Effector CD4-positive, alpha-beta T cell (primary cell): ENCODE measurements at places on chromosomes 16 and 17.

DNA sequence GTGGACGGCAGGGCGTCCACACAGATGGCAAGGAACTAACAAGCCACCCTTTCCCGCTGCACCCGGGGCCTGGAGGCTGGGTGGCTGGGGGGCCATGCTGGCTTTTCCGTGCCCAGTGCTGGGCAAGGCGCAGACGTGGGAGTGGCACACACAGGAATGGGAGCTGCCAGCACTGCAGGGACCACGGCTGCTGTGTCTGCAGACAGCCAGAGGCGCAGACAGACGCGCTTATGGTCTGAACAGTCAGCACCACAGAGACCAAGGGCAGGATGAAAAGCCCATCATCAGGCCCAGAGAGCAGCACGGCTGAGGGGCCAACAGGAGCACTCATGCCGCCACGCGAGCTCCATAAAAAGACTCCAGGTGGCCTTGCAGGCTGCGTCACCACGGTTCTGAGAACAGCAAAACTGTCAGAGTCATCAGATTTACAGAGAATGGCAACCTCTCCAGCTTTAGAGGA lies 24.0 kb downstream of the PDIA2 start:
- DNase-seq: no peak

DNA sequence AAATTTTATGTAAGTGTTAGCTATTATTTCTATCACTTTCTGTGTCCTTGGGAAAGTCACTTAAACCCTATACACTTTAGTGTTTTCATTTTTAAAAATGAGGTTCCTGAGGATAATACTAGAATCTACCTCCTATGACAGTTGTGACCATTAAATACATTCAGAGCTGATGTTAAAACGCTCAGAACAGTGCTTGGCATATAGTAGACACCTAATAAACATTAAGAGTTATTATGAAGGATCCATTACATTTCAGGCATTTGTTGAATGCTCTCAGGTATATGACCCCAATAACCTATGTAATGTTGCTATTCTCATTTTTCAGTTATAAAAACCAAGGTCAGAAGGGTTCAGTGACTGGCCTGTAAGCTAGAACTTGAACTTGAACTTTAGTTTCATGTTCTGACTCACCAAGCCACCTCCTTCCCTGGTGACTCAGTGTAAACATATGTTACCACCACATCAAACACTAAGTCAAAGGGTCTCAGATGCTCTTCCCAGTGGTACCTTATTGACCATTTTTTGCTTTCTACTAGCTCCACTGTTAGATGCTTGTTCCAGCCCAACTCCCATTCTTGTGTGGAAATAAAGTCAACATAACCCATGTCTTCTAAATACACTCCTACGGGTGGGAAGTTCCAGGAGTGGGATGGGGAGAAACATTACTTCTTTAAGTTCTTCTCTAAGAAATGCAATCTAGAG lies 47.6 kb downstream of the HSD17B2 start:
- no peak for DNase-seq

GRCh38 chr17:65743308-65743655 lies 181.8 kb upstream of the AXIN2 start:
- no peak for DNase-seq

- DNase-seq: peak; percentile 13
Observed at GRCh38 chr17:51119415-51120356, 982 bp downstream of the SPAG9 start.

DNA sequence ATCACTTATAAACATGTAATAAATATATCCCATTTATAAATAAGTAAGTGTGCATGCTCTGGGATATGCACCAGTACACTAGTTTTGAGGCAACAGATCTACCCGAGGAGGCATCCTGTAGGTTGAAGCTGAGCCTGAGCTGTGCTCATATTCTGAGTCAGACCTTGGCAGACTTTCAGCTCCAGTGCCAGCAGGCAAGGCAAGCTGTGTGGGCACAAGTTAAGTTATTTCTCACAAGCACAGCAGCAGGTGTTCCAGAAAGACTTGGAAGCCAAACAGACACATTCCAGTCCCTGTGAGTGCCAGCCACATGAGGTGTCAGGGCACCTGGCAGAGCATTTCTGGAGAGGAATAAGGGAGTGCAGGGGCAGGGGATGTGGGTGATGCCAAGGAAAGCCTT lies 1.3 kb upstream of the CLEC19A start:
- no peak for DNase-seq

DNA sequence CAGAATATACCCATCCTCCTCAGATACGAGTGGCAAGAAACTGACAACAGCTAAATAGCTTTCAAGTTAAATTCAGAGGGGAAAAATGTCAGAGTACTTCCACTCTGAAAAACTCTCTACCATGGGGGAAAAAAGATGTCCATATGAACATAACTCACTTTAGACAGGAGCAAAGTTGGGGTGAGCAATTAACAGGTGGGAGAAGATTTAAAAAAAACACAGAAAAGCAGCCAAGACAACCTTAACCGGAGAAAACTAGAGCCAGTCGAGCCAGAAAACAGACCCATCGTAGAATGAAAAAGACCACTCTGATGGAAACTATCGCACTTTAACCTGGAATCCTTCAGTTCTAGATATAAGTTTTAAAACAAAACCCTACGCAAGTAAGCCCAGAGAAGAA lies 833 bp downstream of the TERF2 start:
- DNase-seq: no peak

GRCh38 chr17:17900615-17901520 lies 64.1 kb upstream of the SREBF1 start:
- DNase-seq: no peak

DNA sequence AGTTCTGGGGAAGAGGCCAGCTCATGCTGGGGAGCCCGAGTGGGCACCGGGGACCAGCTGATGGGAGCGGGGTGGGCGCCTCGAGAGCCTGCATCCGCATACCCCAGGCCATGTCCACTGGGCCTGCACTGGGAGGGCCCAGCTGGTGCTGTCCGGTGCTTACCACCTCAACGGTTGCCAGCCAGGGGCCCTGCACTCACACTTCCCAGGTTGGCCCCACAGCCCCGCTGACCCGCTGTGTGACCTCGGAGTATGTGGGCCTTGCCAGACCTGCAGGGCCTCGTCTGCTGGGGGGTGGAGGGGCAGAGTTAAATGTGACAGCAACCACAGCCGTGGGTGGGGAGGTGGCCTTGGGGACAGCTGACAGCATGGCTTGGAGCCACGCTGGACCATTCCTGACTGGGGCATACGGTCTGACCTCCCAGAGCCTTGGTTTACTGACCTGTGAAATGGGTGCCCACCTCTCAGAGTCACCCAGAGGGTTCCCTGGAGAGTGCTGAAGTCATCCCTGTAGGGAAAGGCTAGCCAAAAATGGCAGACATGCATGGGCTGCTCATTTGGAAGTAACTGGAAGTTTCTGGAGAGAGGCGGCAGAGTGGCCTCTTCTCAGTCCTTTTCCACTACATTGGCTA lies 5.4 kb upstream of the GAA start:
- DNase-seq: no peak

GRCh38 chr17:68771867-68772515 lies 170.8 kb upstream of the FAM20A start:
- DNase-seq: no peak
